ENCODE measurements at places on chromosomes 11 and 22. TPM values are rescaled to one million over a fixed set of nuclear protein-coding genes. Genes with fewer than 3 reads are reported as not detected.

The GAS2 gene
- total RNA-seq = 15.9 TPM

The PARVG gene
- total RNA-seq = 14.7 TPM

The YPEL4 gene
- 50.8 TPM for total RNA-seq

The YWHAH gene
- total RNA-seq = 655 TPM

The TRIM49D2 gene
- total RNA-seq = not detected

The KDM4F gene
- not detected for total RNA-seq
